ENCODE measurements at places on chromosomes 3 and 15. TPM values are rescaled to one million over a fixed set of nuclear protein-coding genes. Genes with fewer than 3 reads are reported as not detected.

Gene KNL1
- 46.2 TPM for total RNA-seq

DNA sequence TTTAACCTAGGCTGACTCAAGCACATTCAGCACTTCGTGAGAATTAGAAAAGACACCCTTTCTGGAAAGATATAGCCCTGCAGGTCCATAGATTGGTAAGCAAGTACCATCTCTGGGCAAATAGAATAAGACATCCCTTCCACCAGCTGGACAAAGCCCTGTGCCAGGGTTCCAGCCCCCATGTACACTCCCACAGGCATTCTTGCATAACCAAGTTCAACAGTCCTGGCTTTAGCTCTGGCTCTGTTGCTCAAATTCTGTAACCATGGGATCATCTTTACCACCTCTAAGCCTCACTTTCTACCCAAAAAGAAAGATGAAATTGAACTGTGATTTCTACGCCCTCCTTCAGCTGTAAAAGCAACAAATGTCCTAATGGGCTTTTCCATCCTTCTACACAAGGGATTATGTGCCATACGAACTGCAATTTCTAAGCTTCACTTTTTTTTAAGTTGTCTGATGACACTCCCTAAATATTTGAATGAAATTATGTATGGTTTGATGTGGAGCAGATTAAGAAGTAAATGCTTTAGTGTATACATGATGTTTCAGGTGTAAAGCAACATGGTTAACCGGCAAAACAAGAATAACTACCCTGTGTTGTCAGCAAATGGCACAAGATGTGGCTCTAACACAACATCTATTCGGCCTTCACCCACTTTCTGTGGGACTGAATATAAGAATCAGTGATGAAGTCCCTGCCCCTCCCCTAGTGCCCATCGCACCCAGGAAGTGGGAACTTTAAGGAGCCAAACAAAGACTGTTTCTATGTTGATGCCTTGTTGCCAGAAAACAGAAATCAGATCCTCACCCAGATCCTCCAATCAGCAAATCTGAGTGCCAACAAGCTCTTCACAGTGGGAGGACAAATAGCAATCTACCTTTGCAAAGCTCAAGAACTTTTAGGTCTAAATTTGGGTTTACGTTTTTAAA lies 165.7 kb downstream of the P3H2 start:
- no peaks in the 10 kb centered on the region for H3K36me3 ChIP-seq
- no peak overlapping the region for H3K4me3 ChIP-seq
- no peak overlapping the region for H3K27ac ChIP-seq
- H3K27me3 ChIP-seq: no peaks in the 10 kb centered on the region
- DNase-seq: no peak

- H3K4me1 ChIP-seq: peaks cover 69% of the 10 kb centered on the region
- no peaks in the 10 kb centered on the region for H3K36me3 ChIP-seq
- DNase-seq: no peak
These were observed 8.6 kb downstream of the IGDCC3 start for GRCh38 chr15:65369212-65369547.

DNA sequence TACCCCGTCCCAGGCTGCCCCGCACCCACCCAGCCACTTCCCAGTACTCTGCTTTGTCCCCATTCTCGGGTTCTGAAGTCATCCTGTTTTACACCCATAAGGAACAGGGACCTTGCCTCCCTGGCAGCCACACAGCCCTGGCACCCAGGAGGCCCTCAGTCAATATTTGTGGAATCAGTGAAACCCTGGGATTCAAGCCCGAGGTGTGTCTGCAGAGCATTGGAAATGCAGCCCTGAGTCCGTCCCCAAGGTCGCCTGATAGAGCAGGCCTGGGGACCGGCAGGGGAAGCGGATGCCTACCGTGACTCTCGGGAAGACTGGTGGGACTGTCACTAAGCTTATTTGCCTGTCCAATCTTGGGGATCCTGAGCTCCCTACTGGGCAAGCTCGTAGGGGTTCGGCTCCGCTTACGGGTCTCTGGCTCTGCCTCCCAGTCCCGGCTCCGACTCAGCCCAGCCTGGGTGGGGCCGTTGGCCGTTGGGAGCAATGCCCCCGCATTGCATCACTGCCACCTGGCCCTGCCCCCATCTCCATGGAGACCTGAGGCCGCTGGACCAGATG lies 64.4 kb upstream of the TAMM41 start:
- no peaks in the 10 kb centered on the region for H3K4me1 ChIP-seq
- H3K27ac ChIP-seq: no peak overlapping the region
- no peak for DNase-seq
- H3K4me3 ChIP-seq: no peak overlapping the region
- H3K36me3 ChIP-seq: no peaks in the 10 kb centered on the region

DNA sequence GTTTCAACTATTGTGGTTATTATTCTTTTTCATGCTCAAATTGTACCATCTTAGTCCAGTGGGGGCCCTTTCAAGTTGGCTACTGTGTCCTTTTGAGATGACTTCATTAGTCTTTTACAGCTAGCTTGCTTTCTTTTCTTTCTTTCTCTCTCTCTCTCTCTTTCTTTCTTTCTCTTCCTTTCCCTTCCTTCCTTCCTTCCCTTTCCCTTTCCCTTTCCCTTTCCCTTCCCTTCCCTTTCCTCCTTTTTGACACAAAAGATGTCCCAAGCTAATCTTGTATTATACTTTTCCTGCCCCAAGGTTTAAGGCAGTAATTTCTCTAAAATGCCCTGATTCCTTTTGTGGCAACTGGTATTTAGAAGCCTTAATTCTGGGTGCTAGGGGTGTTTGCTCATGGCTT lies 213.0 kb upstream of the TBC1D5 start:
- H3K27me3 ChIP-seq: no peaks in the 10 kb centered on the region
- no peak overlapping the region for H3K4me3 ChIP-seq
- H3K36me3 ChIP-seq: no peaks in the 10 kb centered on the region
- no peak overlapping the region for H3K27ac ChIP-seq
- H3K4me1 ChIP-seq: no peaks in the 10 kb centered on the region
